ENCODE measurements at places on chromosomes 5 and 9.

GRCh38 chr9:19784136-19784535 is 4.7 kb downstream of the SLC24A2 start:
- DNase-seq = no peak

DNA sequence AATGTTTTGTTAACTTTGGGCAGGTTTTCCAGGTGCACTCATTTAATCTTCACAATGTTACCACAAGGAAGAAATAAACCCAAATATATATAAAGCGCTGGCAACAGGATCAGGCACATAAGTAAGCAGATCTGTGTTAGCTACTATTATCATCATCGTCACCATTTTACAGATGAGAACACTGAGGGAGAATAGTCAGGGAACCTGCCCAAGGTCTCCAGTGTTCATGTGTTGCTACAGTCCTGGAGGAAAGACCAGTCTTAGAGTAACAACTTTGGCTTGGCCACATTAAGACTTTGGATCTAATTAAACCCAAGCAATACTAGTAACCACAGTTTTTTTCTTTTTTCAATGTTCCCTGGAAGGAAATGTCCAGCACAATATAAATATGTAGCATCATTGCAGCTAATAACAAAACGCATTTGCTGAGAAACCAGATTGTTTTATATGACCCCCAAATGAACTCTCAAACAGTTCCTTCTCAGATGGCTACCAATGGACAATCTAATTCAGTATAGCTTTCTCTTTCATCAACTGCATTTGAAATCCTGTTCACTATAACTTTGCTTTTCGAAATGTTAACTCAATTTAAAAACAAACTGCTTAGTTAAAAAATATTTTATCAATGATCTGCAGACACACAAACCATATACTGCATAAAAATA is 11.8 kb downstream of the NREP start:
- DNase-seq = no peak

GRCh38 chr9:84366683-84367082 is 26.1 kb upstream of the SLC28A3 start:
- DNase-seq = no peak

DNA sequence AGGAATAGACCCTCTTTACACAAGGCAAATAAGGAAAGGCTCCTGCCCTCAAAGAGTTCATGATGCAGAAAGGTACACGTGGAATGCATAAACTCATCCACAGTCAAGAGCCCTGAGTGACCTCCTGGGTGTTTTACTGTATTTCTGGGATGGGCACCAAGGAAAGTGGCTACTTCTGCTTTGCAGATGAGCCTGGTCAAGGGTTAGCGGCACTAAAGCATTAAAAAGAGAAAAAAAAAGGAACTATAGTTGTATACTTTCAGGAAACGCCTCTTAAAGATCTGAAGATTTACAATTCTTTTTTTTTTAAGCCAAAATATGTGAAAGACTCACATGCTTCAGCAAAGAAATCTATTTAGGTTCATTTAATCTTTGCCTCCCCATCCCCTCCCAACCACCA is 366.2 kb upstream of the PDE4D start:
- DNase-seq = no peak

GRCh38 chr5:5481206-5481605 is 58.7 kb downstream of the ICE1 start:
- no peak for DNase-seq

DNA sequence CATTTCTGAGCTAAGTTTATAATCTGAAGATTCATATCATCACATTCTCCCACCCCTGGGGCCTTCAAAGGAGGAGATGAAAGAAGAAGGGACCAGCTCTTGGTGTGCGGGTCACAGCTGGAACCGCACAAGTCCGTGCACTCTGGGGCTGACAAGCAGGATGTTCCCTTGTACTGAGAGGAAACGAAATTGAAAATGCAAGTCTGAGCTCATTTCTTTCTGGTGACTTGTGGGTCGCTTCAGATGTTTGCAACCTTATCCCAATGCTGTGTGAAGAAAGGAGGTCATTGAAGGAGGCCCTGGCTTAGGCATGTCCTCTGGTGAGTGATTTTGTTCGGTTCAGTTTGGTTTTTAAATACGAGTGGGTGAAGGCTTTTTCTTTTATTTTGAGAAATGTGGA is 59.6 kb downstream of the C9orf152 start:
- DNase-seq = peak; percentile 9

DNA sequence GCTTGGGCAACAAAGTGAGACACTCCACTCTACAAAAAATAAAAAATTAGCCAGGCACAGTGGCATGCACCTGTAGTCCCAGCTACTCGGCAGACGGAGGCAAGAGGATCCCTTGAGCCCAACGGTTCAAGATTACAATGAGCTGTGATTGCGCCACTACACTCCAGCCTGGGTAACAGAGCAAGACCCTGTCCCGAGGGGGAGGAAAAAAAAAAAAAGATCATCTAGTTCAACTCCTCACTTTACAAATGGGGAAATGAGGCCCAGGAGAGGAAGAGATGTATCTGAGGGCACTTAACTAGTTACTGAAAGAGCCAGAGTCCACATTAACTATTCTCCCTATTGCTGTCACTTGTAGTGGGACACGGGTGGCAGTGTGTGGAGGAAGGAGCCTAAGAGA is 13.8 kb downstream of the PDCL start:
- no peak for DNase-seq

GRCh38 chr5:174145091-174145490 is 99.6 kb downstream of the NSG2 start:
- no peak for DNase-seq

DNA sequence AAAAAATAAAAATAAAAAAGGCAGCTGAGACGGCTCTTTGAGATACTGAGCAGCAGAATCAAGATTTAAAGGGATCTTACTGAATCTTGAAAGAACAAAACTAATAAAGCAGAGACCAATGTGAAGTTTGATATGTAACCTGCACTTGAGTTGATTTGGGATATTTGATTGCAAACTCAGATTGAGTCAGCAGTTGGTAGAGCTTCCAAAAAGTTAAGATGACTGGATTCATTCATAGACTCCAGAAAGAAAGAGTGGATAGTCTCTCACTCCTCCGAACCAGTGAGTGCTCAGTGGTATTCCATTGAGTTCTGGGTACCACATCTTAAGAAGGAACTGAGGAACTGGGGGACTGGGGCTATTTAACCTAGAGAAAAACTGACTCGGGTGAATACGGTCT is 52.7 kb upstream of the TESK1 start:
- DNase-seq = no peak

DNA sequence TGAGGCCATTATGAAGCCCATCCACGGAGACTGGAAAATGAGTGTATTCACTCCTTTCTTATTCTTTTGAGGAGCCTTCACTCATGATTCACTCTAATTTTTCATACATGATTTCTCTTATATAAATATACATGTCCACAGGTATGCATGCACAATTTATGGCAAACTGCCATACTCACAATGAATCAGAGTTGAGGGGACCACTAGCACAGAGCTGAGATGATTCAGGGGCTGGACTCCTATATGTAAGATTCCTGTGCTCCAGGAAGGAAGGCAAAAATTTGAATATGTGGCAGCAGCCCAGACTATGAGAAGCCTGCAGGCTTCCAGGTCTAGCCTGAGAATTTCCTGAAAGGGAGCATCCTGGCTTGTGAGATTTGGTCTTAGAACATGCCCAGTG is 484.6 kb downstream of the PRELID2 start:
- DNase-seq = no peak

- DNase-seq = no peak
Measured at GRCh38 chr5:24073107-24073506, 565.7 kb downstream of the PRDM9 start.

- DNase-seq = no peak
Measured at GRCh38 chr5:177491429-177491945, 5.9 kb downstream of the PDLIM7 start.

- DNase-seq = no peak
Measured at GRCh38 chr5:175195698-175196656, 248.0 kb downstream of the DRD1 start.

DNA sequence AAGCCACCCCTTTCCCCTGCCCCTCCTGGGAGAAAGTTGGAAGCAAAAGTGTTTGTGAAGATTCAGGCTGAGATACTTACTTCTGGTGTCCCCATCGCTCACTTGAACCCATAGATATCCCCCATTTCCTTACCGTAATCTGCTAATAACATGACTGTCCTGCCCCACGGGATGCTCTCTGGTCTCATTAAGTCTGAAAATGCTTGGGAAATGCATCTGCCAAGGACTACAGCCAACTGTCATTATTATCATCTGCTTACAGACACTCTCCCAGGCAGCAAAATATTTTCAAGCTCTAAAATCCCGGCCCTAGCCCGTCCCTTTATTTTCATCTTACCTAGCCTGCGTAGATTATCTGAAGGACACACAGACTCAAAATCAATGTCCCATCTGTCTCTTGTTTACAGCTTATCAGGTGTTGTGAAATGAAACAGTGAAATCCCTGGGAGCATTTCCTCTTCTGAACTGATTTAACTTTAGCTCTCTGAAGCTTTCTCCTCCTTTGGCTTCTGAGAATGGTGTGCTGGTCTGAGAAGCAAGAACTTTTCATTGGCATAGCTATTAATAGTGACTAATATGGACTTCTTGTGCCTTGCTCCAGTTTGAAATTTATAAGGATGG is 126.9 kb upstream of the OSMR start:
- DNase-seq = no peak

GRCh38 chr5:139954022-139954421 is 89.1 kb downstream of the NRG2 start:
- DNase-seq = no peak

DNA sequence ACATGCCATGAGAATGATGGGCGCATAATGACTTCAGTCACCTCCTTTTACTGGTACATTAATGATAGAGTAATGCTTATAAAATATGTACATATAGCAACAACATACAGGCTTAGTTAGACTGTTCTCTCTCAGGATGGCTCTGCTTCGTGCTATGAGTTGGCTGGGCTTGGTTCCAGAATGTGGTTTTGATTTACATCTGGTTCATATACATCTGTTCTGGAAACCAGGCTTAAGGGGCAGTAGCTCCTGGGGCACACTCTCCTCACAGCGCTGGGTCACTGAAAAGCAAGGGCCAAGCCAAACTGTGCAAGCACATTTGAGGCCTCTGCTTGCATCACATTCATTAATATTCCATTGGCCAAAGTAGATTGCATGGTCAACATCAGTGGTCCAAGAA is 44.9 kb downstream of the PCSK1 start:
- no peak for DNase-seq

DNA sequence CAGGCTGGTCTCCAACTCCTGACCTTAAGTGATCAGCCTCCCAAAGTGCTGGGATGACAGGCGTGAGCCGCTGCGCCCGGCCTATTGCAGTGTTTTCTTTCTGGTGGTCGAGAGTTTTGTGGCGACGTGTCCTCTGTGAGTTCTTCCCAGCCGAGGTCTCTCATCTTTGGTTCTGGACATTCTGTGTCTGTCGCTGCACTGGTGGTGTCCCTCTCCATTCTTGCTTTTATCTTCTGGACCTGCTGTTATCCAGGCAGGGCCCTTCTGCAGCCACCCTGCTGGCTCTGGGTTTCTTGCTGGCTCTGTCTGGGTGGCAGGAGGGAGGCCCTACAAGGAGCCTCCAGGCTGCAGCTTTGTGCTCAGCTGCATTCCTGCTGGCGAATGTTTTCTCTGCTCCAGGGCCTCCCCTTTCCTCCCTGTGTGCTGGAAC is 49.1 kb upstream of the EXOC3 start:
- no peak for DNase-seq

DNA sequence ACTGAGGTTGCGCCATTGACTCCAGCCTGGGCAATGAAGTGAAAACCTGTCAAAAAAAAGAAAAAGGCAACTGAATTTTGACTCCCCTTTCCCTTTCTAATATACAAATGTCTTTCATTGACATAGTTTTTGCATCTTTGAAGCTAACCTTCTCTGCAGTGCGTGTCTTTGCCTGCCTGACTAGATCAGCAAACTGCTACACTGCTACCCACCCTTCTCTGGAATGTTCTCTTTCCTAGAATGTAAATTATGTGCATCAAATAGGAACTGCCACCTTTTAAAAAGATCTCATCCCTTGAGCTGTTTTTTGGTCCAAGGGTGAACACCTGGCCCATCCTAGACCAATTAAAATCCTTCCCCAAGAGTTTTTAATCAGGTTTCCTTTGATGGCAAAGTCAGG is 127.6 kb downstream of the SLC28A3 start:
- DNase-seq = no peak

GRCh38 chr9:134811673-134812342 is 68.8 kb upstream of the FCN2 start:
- DNase-seq = no peak

DNA sequence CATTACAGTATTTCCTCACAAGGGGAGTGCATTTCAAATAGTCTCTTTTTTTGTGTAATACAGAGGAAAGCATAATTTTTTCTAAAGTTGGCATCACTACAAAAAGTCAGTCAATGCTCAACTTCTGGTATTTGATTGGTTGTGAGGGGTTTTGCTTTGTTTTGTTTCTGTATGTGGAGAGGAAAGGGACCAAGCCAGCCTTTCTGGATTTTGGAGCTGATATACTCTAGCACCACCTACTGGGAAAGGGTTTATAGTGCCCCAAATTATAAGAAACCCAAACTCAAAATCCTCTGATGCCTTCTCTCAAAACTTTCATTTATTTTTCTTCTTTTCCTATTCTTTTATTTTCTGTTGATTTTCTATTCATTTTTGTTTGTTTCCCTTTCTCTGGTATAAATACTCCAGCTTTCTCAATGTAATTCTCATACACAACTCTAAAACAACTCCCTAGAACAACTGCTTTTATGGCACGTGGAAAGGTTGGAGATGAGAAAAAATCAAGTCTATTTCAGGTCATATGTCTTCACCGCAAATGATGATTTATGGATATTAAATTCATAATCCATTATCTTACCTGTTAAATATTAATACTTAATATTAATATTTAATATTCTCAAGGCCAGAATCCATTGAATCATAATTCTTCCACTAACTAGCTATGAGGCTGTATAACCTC is 69.5 kb upstream of the ANXA1 start:
- DNase-seq = no peak

DNA sequence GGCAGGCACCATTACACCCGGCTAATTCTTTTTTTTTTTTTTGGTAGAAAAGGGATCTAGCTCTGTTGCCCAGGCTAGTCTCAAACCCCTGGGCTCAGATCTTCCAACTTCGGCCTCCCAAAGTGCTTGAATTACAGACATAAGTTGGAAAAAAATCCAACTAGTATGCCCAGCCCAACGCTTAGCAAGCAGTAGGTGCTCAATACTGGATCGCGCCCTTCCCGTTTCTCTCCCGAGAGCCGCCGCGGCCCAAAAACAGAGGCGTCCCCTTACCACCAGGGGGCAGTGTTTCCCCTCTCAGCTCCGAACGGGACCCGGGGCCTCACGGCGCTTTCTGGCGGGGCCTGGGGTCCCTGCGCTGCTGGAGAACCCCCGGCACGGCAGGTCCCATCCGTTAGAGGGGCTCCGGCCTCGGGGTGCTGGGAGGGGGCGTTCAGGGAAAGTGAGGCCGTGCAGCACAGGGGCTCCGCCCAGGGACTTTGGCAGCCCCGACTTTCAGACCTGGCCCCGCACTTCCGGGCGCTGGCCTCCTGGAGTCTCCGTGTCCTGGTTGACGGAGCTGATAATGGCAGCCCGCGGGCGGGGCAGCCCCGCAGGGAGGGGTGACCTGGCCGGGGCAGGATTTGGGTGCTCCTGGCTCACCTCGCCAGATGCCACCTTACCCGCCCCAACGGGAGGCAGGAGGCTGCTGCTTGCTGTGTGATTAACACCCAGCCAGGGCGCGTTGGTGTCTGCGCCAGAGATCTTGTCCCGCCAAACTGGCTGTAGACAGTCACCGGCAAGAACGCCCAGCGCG is 15.2 kb downstream of the PTGES start:
- peak; percentile 78 for DNase-seq
